ENCODE measurements at places on chromosomes 4 and X.

GRCh38 chrX:146754268-146754667 is 55.3 kb upstream of the CXorf51B start:
- DNase-seq: peak; percentile 15

DNA sequence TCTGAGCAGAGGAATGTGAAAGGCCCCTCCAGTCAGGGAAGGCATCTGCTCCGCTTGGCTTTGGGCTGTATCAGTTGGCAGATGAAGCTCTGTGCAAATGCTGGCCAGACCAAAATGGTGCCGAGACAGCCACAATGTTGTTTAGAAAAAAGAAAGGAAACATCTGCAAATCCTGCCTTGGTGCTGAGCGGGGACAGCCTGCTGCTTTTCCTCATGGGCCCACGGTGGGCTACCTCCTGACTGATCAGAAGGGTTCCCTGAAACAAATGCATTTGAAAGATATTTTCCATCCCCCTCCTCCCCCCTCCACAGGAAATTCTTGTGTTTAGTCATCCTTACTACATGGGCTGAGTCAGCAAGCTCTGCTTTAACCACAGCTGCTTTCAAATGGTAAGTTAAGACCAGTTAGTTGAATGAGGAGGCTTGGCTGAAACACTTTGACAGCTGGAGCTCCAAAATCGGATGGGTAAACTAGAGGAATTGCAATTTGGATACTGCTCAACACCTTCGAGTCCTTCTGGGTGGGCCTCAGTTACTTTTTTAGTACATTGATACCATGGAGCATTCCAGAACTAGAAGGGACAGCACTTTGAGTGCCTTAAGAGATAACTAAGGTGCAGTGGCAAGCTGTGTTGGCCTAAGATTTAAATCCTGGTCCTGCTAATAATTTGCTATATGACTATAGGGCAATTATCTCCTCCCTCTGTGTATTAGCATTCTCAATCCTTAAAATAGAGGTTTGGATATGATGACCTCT is 36.0 kb downstream of the PLAC1 start:
- no peak for DNase-seq

DNA sequence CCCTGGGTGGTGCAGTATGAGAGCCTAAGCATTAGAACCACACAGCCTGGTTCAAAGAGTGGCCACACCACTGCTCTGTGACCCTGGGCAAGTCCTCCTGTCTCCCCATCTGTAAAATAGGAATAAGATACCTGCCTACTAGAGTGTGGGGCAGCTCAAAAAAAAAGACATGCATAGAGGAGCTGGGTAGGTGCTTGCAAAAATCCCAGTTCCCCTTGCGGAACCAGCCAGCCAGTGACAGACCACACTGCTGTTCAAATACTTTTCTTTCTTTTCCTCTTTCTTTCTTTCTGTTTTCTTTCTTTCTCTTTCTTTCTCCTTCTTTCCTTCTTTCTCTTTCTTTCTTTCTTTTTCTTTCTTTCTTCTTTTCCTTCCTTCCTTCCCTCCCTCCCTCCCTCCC is 63.0 kb upstream of the TRIM2 start:
- no peak for DNase-seq

- no peak for DNase-seq
These were observed at the start of gene NPFFR2 for GRCh38 chr4:72031868-72032608. Gene NPFFR2, plus strand, starts transcription at chr4:72032000. Its CDS starts 96,592 bp downstream, at chr4:72128592.

GRCh38 chr4:83281307-83281706 is 3.3 kb downstream of the COQ2 start:
- DNase-seq: no peak

DNA sequence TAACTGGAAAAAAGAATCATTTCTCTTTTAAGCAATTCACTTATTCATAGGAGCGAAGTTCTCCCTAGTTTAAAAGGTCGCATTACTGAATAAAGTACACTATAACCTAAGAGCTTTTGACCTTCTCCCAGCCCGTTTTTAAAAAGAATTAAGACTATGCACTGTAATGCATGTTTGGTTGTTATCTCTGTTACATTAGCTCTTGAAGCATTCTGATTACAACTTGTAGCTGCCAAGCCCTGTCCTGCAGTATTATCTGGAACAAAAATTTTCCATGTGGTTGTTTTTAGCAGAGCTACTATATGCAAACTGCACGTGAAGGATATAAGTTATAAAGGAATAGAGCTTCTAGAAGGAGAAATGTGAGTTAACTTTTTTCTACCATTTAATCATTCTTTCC is 8.1 kb downstream of the GAB1 start:
- no peak for DNase-seq

GRCh38 chr4:76083386-76083988 is 9.0 kb downstream of the ART3 start:
- DNase-seq: no peak

DNA sequence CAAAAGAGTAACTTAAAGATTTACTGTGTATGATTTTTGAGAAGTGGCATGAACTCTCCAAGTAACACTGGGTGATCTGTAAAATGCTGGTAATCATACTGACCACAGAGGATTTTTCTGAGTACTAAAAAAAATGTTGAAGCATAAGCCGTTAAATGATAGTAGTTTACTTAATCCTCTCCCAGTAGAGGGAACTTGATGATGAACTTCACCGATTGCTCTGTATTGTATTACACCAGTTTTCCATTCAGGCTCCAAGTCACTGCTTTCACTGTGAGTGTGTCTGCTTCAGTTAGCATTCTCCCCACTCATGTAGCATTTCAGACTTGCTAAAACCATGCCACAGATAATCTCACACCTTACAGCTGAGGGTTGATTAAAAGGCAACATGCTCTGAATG is 294.1 kb downstream of the GBA3 start:
- no peak for DNase-seq

GRCh38 chr4:171676555-171677215 is 136.5 kb upstream of the GALNTL6 start:
- DNase-seq: no peak

GRCh38 chrX:15908603-15909290 is 54.1 kb upstream of the AP1S2 start:
- DNase-seq: peak; percentile 27

DNA sequence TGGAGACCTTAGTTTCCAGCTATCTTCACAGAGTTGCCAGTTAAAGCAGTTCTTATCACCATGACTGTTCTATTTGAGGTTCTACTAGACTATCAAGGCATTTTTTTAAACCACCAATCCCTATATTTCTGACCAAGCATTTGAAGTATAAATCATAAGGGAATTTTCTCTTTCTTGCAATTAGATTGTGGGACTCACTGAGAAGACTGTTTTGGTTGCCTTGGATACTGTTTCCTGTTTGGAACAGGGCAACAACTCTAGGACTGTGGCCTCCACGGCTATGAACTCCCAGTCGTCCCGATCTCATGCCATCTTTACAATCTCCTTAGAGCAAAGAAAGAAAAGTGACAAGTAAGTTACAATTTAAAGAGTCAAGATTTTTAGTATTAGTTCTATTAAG is 11.8 kb downstream of the KIF4A start:
- no peak for DNase-seq

GRCh38 chr4:88021824-88022223 is 14.4 kb downstream of the PKD2 start:
- no peak for DNase-seq

GRCh38 chr4:101037938-101038413 is 309.4 kb downstream of the PPP3CA start:
- no peak for DNase-seq

- peak; percentile 11 for DNase-seq
These were observed 33.8 kb upstream of the SPANXN1 start for GRCh38 chrX:145213504-145213903.

DNA sequence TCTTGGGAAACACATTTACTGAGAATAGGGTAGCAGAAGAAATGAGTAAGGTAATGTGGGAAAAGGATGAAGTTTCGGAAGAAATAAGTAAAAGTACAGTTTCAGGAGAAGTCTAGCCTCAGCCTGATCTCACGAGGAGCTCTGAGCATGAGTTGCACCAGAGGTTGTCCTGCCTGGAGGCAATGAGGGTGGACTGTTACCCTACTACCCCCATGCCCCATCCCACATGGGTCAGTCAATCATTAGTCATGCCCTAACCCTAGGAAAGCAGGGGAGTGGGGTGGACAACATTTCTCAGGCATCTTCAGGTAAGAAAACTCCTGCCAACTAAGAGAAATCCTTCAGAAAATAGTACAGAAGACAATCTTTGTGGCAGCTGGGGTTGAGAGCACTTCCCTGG is 35.1 kb downstream of the HS3ST1 start:
- DNase-seq: no peak

- DNase-seq: no peak
These were observed 291.7 kb downstream of the KCNIP4 start for GRCh38 chr4:21656832-21657231.

- no peak for DNase-seq
These were observed 107.3 kb downstream of the CPEB2 start for GRCh38 chr4:15109600-15109999.

DNA sequence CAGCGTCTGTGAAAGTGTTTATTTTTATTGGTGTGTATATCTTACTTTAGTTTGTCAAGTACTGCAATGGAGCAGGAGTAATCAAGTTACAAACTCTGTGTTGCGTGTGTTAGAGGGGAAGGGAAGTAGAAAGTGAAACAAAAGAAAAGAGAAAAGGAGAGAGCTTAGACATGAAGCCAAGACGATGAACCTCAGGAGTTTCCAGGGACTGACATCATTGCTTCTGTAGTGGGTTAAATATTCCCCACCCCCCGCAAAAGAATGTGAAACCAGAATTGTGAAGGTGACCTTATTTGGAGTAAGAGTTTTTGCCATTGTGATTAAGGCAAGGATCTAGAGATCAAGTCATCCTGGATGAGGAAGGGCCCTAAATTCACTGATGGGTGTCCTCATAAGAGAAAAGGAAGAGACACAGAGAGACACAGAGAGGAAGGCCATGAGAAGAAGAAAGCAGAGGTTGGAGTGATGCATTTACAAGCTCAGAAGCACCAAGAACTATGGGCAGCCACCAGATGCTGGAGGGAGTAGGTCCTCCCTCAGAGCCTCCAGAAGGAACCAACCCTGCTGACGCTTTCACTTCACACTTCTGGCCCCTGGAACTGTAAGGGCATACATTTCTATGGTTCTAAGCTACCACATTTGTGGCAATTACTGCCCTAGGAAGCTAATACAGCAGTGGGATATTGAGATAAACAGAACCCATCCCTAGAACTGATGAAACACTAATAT is 173.6 kb upstream of the SFRP2 start:
- DNase-seq: no peak

- DNase-seq: no peak
These were observed 7.8 kb downstream of the ARAF start for GRCh38 chrX:47568656-47569295.
